SW 1271 (cell line): ENCODE measurements at places on chromosomes 3 and 15.

DNA sequence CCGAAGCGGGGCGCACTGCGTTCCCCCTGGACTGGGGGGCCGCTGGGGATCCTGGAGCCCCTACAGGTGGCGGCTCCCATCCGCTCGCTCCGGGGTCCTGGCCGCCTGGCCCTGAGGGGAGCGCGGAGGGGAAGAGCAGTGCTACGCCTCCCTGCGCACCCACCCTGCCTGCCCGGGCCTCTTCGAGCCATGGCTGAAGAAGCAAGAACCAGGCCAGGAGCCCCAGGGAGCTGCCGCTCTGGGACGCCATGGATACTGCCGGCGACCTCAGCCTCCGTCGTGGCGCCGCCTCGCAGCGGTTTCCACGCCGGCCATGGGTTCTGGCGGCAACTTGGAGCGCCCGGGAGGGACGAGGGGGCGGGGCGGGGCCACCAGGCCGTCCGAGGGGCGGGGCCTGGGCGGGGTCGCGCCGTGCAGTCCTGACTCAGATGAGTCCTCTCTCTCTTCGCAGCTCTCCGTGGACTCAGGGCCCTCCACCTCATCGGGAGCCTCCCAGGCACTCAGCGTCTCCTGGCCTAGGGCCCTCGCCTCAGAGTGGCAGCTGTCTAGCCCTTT is 50.9 kb downstream of the MYL3 start:
- DNase-seq: peak; percentile 1

DNA sequence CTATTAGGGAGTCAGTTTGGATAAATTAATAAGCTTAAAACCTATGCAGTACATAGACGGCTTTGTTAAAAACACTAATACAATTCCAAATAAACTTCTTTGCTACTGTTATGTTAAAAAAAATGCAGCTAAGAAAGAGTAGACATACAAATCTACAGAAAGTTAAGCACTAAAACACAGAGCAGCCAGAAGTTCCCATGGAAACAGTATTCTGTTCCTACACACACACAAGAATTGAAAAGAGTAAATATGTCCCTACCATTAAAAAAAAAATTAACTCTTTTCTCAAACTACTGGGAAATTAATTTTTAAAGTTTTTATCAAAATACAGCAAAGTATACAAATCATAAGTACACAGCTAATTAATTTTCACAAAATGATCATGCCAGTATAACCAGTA is 71.6 kb downstream of the CLASP2 start:
- DNase-seq: no peak

DNA sequence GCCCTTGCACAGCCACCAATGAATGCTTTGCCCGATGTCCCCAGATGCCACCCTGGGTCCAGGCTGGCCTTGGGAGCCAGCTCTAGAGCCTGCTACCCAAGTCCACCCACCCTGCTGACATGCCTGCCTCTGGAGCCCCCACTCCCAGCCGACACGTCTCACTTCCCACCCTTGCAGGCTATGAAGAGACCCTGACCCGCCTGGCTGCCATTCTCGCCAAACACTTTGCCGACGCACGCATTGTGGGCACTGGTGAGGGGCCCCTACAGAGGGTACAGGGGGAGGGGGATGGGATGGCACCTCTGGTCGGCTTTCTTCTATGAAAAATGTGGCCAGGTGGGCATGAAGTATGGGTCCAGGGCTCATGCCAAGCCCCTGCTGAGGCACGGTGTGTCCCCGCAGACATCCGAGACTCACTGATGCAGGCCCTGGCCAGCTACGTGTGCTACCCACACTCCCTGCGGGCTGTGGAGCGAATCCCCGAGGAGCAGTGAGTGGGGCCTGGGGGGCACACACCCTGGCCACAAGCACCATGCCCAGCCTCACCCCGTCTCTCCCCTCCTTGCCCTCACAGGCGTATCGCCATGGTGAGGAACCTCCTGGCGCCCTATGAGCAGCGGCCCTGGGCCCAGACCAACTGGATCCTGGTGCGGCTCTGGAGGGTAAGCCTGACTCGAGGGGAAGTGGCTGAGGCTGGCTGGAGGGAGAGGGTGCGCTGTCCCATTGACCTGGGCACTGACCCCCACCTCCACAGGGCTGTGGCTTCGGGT is 6.0 kb downstream of the AMIGO3 start:
- no peak for DNase-seq

- no peak for DNase-seq
Observed at GRCh38 chr3:160879859-160880258, 123.8 kb downstream of the PPM1L start.

DNA sequence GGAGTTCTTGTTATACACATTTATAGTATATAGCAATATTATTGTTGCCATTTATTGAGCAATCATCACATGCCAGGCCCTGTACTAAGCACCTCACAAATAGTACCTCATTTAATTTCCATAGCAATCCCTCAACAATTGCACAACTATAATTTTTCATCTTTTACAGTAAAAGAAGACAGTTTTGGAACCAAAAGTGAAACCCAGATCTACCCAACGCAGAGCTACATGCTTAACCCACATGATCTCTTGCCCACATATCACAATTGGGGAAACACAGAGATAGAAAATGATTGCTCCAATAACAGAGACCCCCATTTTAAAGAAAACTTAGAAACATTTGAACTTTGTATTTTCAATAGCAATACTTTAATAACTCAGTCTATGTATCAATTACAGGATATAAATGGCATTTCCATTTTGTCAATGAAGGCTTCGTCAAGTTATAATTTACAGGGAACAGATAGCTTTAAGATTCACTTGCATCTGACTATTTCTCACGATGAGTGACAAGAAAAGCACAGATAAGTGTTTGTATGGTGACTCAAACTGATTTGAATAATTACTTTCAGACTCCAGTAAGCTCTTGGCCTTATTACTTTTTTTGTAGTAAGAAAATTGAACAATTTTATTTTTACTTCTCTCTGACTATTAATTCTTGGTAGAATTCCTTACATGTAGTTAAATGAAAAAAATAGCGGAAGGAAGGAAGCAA is 38.7 kb upstream of the CCDC50 start:
- DNase-seq: no peak

GRCh38 chr3:193783166-193783896 is 190.3 kb downstream of the OPA1 start:
- DNase-seq: no peak

DNA sequence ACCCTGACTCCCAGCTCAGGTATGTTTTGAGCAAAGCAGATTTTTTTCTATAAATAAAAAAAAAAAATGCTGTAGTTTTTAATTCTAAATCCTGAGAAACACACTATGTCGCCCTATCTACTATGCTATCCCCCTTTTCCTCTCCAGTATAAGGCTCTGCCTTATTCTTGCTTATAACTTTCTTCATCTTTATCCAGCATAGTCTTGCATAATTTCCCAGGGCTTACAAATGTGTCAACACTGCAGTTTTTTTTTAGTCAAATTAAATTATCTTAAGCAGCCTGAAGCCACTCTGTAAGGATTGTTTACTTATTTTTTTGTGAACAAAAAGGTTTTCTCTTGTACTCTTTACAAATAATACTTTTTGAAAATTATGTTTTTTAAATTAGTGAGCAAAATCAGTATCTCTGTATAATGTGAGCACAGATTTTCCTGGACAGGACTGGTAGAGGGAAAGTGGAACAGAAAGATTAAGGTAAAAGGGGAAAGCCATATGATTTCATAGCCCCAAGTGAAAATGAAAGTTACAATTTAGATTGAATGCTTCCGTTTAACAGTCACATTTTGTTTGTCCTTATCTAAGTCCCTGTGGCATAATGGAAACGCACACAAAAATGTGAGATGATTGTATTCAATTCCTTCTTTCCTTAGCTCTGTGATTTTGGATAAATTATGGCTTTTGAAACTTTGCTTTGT is 5.6 kb upstream of the PYDC2 start:
- DNase-seq: no peak

DNA sequence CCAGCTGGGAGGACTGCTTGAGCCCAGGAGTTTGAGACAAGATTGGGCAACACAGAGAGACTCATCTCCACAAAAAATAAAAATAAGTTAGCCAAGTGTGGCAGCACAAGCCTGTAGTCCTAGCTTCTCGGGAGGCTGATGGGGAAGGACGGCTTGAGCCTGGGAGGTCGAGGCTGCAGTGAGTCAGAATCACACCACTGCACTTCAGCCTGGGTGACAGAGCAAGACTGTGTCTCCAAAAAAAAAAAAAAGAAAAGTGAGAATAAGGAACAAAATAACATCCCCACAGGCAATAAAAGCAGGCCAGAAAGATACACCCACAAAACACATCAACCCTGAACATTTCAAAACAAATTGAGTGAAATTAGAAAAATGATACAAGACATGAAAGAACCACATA is 48.7 kb upstream of the OCA2 start:
- DNase-seq: no peak

DNA sequence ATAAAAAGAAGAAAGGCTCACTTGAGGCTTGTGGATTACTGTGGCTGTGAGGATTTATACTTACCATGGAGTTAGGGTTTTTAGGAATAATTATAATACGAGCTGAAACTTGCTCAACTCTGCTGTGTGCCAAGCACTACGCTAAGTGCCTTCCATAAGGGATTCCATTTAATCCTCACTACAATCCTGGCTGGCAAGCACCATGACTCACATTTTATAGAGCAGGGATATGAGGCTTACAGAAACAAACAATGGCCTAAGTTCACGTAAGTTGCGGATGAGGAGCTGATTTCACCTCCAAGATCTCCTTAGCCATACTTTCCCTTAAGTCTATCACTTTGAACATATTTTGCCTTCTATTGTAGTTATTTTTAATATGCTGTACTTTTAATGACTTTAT is 43.9 kb upstream of the ARL8B start:
- DNase-seq: no peak

GRCh38 chr15:55916666-55917409 is 76.6 kb downstream of the NEDD4 start:
- peak; percentile 67 for DNase-seq

GRCh38 chr15:64681424-64682024 is 93.9 kb downstream of the RBPMS2 start:
- DNase-seq: peak; percentile 81

DNA sequence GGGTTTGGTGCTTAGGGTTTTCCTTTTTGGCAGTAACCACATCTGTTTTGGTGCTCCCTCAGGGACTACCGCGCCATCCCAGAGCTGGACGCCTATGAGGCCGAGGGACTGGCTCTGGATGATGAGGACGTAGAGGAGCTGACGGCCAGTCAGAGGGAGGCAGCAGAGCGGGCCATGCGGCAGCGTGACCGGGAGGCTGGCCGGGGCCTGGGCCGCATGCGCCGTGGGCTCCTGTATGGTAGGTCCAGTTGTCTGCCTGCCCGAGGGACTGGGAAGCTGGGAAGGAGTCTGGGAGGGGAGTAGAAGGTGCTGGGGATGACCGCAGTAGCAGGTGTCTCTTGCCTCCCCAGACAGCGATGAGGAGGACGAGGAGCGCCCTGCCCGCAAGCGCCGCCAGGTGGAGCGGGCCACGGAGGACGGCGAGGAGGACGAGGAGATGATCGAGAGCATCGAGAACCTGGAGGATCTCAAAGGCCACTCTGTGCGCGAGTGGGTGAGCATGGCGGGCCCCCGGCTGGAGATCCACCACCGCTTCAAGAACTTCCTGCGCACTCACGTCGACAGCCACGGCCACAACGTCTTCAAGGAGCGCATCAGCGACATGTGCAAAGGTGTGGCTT is 6.4 kb downstream of the MCM2 start:
- DNase-seq: no peak

GRCh38 chr15:85756411-85757072 is 38.2 kb downstream of the KLHL25 start:
- DNase-seq: no peak

GRCh38 chr3:12154151-12154550 is 4.6 kb downstream of the TIMP4 start:
- no peak for DNase-seq

GRCh38 chr3:52153389-52154096 is 680 bp downstream of the POC1A start:
- DNase-seq: no peak

GRCh38 chr3:191963182-191963581 is 502.2 kb downstream of the PYDC2 start:
- peak; percentile 6 for DNase-seq

GRCh38 chr3:98343647-98344507 is 9.8 kb upstream of the OR5K4 start:
- no peak for DNase-seq

DNA sequence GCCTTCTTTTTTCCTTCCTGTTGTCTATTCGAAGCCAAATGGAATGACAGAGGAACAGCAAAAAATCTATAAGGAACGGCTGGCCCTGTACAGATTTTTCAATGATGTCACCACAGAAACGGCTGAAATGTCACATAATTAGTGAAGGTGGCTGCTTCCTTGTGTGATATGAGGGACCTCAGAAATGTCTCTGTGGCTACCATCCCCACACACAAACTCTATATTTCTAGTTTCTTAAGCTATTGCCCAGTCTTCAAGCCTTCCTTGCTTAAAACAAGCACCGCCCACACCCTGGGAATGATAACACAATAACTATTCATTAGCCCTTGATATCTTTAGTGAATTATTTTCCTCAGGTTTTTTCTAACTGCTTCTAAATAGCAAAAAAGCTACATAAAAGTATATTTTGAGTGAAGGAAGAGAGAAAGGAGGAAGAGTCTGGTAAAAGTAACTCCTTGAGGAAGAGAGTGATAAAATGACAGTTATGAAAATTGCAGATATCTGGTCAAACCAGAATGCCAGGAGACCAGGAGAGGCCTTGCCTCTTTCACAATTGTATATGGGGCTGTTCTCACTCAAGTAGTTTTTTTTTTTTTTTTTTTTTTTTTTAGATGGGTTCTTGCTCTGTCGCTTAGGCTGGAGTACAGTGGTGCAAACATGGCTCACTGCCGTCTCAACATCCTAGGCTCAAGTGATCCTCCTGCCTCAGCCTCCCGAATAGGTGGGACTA is 38.7 kb downstream of the FMN1 start:
- no peak for DNase-seq

DNA sequence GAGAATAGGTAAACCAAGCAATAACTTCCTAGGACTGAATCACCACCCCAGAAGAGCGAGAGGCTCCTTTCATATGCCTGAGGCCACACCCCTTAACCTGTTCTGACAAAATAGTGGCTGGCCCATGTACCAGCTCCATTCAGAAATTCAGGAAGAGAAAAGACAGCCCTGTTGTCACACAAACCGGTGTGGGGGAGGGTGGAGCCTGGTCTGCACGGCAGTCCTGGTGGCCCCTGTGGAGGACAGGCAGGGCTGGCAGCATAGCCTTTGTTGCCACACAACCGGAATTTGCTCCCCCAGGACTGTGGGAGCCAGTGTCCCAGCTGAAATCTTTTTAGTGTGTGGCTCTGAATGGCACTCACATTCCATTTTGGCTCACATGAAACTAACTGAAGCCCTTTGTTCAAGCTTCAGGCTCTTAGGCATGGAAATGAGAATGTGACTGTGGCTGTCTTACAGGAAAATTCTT is 23.8 kb downstream of the RLBP1 start:
- no peak for DNase-seq

DNA sequence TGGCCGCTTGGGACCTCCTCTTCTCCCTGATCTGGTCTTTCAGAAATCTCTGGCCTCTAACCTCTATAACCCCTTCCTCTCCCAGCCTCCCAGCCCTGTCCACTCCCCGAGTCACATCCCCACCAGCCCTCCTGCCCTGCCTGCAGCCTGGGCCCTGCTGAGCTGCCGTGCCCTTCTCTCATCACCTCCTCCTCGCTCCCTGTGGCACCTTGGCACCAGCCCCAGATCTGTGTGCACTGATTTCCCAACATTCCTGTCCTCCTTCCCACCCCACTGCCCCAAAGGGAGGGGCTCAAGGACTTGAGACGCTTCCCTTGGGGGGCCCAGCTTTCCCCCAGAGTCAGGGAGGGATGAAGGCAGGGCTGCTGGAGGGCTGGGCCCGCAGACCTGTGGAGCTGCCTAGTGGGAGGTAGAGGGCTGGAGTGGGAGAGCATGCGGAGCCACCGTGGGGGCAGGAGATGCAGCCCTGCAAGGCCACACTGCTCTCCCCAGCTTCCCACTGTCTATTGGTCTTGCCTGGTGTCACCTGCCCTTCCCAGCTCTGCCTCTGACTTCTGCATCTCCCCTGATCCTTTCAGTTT is 42.7 kb downstream of the EXOG start:
- no peak for DNase-seq
